ENCODE measurements at places on chromosomes 3 and 15.

- DNase-seq, result no peak
These were observed 637.4 kb downstream of the FHIT start for GRCh38 chr3:60613769-60614303.

DNA sequence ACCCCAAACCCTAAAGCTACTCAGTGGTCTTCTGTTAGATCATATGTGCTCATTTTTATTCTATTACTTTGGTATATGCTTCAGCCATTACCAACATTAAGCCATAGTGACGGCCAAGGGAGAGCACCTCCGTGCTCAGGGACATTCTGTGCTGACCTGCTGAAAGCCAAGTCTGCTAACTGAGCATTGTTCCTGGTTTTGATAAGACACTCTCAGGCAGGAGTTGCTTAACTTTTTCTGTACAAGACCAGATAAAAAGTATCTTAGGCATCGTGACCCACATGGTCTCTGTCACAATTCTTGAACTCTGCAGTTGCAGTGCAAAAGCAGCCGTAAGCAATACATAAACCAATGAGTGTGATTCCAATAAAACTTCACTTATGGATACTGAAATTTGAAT, 100.6 kb downstream of the KLHL25 start:
- DNase-seq, result no peak

DNA sequence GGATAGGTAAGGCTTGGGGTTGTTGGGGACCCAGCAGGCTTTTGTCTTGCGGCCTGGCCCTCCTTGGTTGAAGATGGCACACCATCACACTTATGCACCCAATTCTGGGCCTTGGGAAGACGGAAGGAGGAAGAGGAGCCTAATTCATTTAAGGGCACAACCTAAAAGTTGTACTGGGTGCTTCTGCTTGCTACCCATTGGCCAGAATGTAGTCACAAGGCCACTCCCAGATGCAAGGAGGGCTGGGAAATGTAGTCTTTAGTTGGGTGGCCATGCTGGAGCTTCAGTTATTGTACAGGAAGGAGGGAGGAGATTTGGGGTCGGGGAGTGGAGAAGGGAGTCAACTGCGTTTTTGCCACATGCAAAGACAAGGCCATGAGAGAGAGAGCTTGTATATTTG, 109.2 kb downstream of the TMEM266 start:
- no peak for DNase-seq

DNA sequence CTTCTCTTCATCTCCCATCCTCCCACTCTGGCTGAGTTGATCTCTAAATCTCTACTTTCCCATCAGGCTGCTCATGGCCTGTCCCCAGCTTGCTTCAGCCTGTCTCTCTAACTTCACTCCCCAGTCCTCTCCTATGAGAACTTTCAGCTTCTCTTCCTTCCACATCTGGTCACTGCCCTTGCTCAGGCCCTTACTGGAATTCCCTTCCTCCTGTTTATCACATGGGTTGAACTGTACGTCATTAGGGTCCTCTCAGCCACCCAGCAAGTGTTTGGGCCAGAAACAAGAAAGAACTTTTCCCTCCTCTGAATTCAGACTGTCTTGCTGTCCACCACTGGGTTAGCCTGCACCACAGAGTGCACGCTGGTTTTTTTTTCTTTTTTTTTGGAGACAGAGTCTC, 5.0 kb downstream of the PTPN23 start:
- DNase-seq, result no peak

DNA sequence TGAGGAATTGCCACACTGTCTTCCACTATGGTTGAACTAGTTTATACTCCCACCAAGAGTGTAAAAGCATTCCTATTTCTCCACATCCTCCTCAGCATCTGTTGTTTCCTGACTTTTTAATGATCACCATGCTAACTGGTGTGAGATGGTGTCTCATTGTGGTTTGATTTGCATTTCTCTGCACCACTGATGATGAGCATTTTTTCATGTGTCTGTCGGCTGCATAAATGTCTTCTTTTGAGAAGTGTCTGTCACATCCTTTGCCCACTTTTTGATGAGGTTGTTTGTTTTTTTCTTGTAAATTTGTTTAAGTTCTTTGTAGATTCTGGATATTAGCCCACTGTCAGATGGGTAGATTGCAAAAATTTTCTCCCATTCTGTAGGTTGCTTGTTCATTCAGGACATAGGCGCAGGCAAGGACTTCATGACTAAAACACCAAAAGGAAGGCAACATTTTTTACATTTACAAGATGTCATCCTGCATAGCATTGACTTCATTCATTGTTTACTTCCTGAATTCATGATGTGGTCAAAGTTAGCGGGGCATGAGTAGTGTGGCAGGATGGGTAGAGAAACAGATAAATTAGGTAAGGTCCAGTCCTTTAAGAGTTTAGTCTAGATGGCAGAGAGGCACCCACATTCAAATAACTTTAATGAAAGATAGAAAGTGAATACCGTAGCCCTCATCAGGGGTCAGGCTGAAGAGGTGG, 45.1 kb upstream of the LPP start:
- DNase-seq, result no peak

DNA sequence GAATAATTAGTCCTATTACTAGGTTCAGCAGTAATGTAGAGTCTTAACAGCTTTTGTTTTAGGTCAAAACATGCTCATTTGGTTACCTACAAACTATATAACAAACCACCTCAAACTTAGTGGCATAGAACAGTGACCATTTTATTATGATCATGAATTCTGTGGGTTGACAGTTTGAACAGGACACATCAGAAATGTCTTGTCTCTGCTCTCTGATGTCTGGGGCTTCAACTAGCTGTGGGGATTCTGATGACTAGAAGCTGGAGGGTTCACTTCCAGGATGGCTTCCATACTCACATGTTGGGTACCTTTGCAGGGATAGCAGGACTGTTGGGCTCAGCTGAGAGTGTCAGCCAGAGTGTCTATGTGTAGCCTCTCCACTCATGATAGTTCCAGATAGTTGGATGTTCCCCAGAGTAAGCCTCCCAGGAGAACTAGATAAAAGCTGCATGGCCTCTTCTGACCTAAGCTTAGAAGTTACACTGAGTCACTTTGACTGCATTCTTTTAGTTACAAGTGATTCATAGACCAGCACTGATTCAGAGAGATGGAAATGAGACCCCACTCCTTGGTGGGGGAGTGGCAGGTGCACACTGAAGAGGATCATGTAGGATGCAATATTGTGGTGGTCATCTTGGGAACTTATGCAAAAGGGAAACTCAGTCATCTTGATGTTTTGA, 32.6 kb downstream of the PLCL2 start:
- no peak for DNase-seq
